Heart right ventricle (tissue), 16 donors: ENCODE measurements at places on chromosomes 16 and 17. TPM values are rescaled to one million over a fixed set of nuclear protein-coding genes. Genes with fewer than 3 reads are reported as not detected.

Gene PIK3R6
- 0.53 TPM for total RNA-seq

DNA sequence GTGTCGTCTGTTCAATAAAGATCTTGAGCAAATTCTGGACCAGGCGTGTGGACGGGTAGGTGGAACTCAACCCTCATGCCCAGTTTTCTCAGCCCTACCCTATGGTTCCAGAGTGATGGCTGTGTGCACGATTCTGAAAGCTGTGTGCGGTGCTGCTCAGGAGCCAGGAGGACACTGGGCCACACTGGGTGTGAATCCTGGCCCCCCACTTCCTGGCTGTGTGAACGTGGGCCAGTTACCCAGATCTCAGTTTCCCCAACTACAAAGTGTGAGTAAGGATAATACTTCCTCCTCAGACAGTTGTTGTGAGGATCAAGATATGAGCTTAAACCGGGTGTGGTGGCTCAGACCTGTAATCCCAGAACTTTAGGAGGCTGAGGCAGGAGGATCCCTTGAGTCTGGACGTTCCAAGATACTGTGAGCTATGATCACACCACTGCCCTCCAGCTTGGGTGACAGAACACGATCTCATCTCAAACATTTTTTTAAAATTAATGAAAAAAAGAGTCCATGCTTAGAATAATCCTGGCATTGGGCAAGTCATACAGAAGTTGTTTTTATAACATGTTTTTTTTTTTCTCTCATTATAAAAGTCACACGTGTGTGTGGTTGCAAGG lies 14.7 kb upstream of the MPRIP start:
- no peak overlapping the region for H3K4me3 ChIP-seq
- H3K27me3 ChIP-seq: no peaks in the 10 kb centered on the region
- H3K36me3 ChIP-seq: no peaks in the 10 kb centered on the region

Gene STUB1
- total RNA-seq: 101 TPM

DNA sequence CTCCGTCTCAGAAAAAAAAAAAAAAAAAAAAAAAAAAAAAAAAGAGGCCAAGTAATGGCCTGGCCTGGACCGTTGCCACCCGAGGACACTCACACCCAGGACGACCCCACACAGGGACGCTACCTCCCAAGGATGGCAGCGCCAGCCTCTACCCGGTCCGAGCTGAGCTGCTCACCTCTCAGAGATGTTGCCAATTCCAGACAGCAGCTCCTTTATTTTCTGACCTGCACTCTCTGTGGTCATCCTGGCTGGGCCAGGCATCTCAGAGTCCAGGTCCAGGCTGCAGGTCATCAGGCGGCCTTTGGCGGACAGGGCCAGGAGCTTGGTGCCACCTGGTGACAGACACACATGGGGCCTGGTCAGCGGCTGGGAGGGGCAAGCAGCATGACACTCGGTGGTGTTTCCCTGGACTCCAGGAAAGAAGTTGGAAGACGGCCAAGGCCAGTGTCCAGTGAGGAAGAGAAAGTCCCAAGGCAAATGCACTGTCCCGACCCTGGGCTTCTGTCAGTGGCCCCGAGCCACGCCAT lies 3.1 kb downstream of the FAAP100 start:
- no peaks in the 10 kb centered on the region for H3K27me3 ChIP-seq
- H3K4me3 ChIP-seq: no peak overlapping the region
- no peak overlapping the region for H3K27ac ChIP-seq
- peak; percentile 9 for DNase-seq
- peaks cover 68% of the 10 kb centered on the region for H3K36me3 ChIP-seq

DNA sequence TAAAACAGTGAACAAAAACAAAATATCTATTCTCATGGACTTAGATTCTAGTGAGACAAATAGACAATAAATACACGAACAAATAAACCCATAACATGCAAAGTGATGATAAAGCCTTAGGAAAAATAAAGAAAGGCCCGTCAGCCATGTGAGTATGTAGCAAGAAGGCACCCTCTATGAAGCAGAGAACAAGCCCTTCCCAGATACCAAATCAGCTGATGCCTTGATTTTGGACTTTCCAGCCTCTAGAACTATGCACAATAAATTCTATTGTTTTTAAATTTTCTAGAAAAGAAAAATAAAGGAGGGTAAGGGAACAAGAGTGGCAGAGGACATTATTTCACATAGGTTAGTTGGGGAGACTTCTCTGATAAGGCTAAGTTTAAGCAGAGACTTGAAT lies 40.7 kb upstream of the SMURF2 start:
- H3K27ac ChIP-seq: no peak overlapping the region
- H3K4me1 ChIP-seq: peaks cover 19% of the 10 kb centered on the region
- DNase-seq: no peak
- H3K4me3 ChIP-seq: no peak overlapping the region
- no peaks in the 10 kb centered on the region for H3K36me3 ChIP-seq

Gene TBC1D3K
- not detected for total RNA-seq

DNA sequence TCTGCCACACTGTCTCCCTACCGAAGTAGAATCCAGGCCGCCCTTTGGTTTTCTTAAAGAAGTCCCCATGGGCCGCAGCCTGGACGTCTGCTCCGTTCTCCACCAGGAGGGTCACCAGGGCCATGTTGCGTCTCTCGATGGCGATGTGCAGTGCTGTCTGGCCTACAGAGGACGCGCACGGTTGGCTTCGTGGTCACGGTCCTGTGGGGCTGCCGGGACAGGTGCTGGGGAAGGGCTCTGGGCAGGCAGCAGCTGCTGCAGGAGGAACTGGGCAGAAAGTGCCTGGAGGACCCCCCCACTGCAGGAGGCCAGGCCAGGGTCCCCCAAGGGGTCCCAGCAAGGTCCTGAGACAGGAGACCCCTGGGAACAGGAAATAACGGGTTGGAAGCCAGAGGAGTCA lies 19.0 kb downstream of the TRPV1 start:
- peaks cover 13% of the 10 kb centered on the region for H3K4me1 ChIP-seq
- peaks cover 4% of the 10 kb centered on the region for H3K36me3 ChIP-seq
- no peak overlapping the region for H3K4me3 ChIP-seq
- DNase-seq: no peak
- no peaks in the 10 kb centered on the region for H3K27me3 ChIP-seq

DNA sequence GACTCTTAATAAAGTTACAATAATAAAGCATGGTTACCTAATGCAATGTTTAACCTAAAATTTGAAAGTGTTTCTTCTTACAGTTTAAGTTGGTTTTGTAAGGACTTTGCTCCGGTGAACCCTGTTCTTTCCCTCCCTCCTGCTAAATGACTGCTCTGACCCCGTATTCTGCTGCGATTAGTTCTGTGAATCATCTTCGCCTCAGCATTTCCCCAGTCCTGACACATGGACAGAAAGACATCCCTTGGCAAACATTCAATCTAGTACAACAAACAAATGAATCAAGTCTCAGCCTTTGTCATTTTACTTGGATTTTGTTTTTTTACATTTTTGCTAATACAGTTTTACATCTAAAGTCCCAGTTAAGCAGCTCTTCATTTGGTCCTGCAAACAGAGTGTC lies 15.4 kb downstream of the KCNJ2 start:
- no peaks in the 10 kb centered on the region for H3K36me3 ChIP-seq
- peaks cover 10% of the 10 kb centered on the region for H3K4me1 ChIP-seq
- no peak overlapping the region for H3K27ac ChIP-seq
- H3K27me3 ChIP-seq: no peaks in the 10 kb centered on the region
- no peak for DNase-seq
- no peak overlapping the region for H3K4me3 ChIP-seq

Gene MPP3
- total RNA-seq: 50.9 TPM

- H3K36me3 ChIP-seq: no peaks in the 10 kb centered on the region
- no peak for DNase-seq
- no peak overlapping the region for H3K4me3 ChIP-seq
- no peaks in the 10 kb centered on the region for H3K4me1 ChIP-seq
- H3K27me3 ChIP-seq: no peaks in the 10 kb centered on the region
Measured at GRCh38 chr16:69014811-69015210, 90.6 kb upstream of the HAS3 start.

DNA sequence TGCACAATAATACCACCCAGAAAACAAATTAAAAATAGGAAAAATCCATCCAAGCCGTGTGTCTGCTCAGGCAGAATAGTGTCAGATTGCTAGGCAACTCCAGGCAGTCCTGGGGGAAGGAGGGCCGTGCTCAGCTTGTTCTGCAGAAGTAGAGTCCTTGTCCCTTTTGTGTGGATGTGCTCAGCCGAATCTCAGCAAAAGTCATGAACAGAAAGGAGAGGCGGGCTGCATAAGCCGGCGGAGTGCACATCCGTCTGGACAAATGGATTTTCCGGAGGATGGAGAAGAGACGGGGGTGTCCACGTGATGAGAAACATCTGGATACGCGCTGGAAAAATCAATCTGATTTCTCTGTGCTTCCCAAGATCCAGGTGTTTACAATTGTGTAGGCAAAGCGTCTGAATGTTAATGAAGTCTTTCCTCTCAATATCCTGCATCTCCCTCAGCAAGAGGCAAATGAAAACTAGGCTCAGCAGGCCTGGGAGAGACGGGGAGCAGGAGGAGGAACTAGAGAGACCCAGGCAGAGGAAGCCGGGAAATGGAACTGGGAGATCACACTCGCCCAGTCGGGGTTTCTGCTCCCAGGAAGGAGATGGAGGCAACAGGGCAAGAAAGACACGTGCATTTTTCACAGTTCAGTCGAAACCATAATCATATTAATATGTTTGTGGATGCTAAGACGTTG lies 7.7 kb upstream of the RBFOX3 start:
- peaks cover 38% of the 10 kb centered on the region for H3K27me3 ChIP-seq
- no peaks in the 10 kb centered on the region for H3K4me1 ChIP-seq
- H3K36me3 ChIP-seq: no peaks in the 10 kb centered on the region
- no peak overlapping the region for H3K27ac ChIP-seq
- H3K4me3 ChIP-seq: no peak overlapping the region

GRCh38 chr17:16491703-16492612 lies at the start of gene LRRC75A:
TSS of gene LRRC75A (minus strand) at chr17:16492193. CDS start at chr17:16491990, 203 bp downstream.
- H3K27me3 ChIP-seq: no peaks in the 10 kb centered on the region
- DNase-seq: peak; percentile 55
- H3K27ac ChIP-seq: no peak within 1 kb of the TSS
- no peaks in the 10 kb centered on the region for H3K36me3 ChIP-seq

DNA sequence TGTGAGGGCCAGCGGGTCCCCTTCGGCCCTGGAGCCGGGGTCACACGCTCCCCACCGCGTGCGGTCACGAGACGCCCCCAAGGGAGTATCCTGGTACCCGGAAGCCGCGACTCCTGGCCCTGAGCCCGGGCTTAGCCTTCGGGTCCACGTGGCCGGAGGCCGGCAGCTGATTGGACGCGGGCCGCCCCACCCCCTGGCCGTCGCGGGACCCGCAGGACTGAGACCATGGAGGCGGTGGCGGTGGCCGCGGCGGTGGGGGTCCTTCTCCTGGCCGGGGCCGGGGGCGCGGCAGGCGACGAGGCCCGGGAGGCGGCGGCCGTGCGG lies at the start of gene NAGLU:
TSS of gene NAGLU (plus strand) at position 194 of the 324 bp plus-strand sequence. CDS start at position 226, 32 bp downstream.
- peak within 1 kb of the TSS; percentile 79 for H3K27ac ChIP-seq
- peak within 1 kb of the TSS; percentile 76 for H3K4me3 ChIP-seq
- H3K4me1 ChIP-seq: peaks cover 32% of the 10 kb centered on the region
- peak; percentile 99 for DNase-seq
- no peaks in the 10 kb centered on the region for H3K36me3 ChIP-seq

DNA sequence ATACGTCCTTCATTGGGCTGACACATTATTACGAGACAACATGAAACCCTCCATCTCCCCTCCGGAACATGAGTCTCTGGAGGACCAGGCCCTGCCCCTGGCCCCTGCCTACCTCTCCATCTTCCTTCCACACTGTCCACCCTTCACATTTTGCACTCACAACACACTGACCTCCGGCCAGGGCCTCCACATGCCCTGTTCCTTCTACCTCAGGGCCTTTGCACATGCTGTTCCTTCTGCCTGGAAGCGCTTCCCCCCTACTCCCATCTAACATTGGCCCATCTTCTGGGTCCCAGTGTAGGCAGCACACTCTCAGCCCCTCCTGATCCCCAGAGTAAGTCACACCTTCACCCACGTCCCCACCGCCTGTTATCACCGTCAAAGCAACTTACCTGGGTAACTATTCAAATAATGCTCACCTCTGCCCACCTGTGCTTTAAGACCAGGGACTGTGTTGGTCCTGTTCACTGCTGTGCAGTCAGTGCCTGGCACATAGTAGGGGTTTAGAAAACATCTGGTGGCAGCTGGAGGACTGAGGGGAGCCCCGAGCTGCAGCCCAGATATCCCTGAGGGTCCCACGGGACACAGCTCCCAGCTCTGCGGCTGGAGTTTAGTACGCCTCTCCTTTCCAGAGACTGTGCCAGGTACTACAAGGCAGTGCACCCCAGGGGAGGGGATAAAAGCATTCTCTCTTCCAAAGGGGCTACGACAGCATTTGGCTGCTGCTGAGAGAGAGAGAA lies 27.2 kb downstream of the RPH3AL start:
- no peak for DNase-seq
- H3K27me3 ChIP-seq: peaks cover 4% of the 10 kb centered on the region
- H3K27ac ChIP-seq: no peak overlapping the region
- H3K36me3 ChIP-seq: no peaks in the 10 kb centered on the region
- H3K4me1 ChIP-seq: peaks cover 4% of the 10 kb centered on the region

DNA sequence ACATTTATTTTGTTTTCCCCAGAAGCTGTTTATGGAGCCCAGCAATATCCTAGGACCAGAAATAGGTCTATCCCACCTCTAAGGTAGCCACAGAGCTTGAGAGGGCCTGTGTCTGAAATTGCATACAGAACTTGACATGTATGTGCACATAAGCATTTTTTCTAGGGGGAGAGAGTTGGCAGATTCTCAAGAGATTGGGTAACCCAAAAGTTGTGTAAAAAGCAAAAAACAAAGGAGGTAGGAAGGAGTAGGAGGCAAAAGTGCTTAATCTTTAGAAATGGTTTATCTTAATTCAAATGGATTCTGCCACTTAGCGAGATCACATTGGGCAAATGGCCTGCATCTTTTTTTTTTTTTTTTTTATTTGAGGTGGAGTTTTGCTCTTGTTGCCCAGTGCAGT lies 3.5 kb downstream of the PLK1 start:
- H3K36me3 ChIP-seq: peaks cover 7% of the 10 kb centered on the region
- H3K27me3 ChIP-seq: no peaks in the 10 kb centered on the region
- H3K27ac ChIP-seq: no peak overlapping the region
- H3K4me3 ChIP-seq: no peak overlapping the region

Gene KRT31
- not detected for total RNA-seq

- no peak overlapping the region for H3K4me3 ChIP-seq
- no peak for DNase-seq
- H3K27ac ChIP-seq: peak overlapping the region; percentile 44
- peaks cover 33% of the 10 kb centered on the region for H3K4me1 ChIP-seq
Measured at GRCh38 chr17:40224718-40225550, 5.8 kb downstream of the WIPF2 start.

DNA sequence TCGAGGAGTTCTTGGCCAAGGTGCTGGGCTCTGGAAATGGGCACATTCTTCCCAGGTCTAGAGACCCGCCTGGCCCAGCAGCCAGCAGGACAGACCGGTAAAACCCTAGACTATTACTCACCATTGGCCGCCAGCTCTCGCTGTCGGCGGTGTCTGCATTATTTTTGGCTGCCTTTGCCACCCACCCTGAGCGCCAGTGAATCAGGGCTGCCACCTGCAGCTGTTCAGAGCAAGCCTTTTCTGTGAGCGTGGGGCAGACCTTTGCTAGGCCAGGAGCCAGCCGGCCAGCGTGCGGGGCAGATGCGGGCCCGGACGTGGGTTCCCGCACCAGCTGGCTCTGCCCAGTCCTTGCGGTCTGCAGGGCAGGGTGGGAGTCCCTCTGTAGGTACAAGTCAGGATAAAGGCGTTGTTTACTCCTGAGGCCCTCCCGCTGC lies 15.8 kb upstream of the CLEC18A start:
- H3K4me3 ChIP-seq: no peak overlapping the region
- H3K27ac ChIP-seq: no peak overlapping the region
- no peaks in the 10 kb centered on the region for H3K27me3 ChIP-seq

GRCh38 chr16:61002479-61003204 lies 1033.6 kb downstream of the CDH8 start:
- H3K27ac ChIP-seq: no peak overlapping the region
- H3K27me3 ChIP-seq: no peaks in the 10 kb centered on the region
- DNase-seq: no peak
- H3K4me1 ChIP-seq: no peaks in the 10 kb centered on the region
- H3K4me3 ChIP-seq: no peak overlapping the region

GRCh38 chr17:17120701-17121100 lies 78.4 kb downstream of the MPRIP start:
- DNase-seq: no peak
- H3K27ac ChIP-seq: peak overlapping the region; percentile 80
- no peaks in the 10 kb centered on the region for H3K36me3 ChIP-seq
- peaks cover 90% of the 10 kb centered on the region for H3K4me1 ChIP-seq

Gene KRT15
- total RNA-seq: not detected
